ENCODE measurements at places on chromosomes 7 and 10. TPM values are rescaled to one million over a fixed set of nuclear protein-coding genes. Genes with fewer than 3 reads are reported as not detected.

The DKK1 gene
- polyA plus RNA-seq, result 0.27 TPM

The FAM20C gene
- polyA plus RNA-seq, result 6.2 TPM

The TFEC gene
- 0.52 TPM for polyA plus RNA-seq

The PAPOLB gene
- not detected for polyA plus RNA-seq

The CLCN1 gene
- polyA plus RNA-seq, result not detected

The ADRB1 gene
- 0.13 TPM for polyA plus RNA-seq
